ENCODE measurements at places on chromosomes 6 and 20.

DNA sequence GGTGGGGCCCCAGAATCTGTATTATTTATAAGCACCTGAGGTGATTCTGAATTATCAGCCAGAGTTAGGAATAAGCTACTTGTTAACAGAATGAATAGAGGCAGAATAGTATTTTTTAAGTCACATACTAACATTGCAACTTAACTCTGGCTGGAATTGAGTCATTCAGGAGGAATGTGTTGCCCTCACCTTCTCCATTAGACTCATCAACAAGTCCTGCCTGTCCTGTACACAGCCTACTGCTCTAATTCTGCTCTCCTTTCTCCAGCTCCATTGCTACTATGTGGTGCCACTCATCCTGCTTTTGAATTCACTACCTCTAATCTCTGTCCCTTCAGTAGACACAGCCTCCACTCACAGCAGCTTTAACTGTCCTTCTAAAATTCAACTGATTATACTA lies 669.4 kb downstream of the DHX35 start:
- DNase-seq, result no peak

DNA sequence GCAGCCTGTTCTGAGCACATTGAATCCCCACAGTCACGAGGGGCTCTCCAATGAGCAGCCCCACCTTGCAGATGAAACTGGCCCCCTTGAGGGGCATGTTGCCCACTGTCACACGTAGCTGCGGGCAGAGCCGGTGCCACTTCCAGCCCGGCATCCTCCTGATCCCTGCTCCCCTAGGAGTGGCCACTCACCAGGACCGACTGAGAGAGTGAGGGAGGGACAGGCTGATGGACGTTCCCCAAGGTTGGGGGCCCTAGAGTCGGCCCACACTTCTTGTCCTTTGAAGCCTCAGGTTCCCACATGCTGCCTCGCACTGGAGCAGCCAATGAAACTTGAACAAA lies 10.5 kb downstream of the ENTPD6 start:
- no peak for DNase-seq

DNA sequence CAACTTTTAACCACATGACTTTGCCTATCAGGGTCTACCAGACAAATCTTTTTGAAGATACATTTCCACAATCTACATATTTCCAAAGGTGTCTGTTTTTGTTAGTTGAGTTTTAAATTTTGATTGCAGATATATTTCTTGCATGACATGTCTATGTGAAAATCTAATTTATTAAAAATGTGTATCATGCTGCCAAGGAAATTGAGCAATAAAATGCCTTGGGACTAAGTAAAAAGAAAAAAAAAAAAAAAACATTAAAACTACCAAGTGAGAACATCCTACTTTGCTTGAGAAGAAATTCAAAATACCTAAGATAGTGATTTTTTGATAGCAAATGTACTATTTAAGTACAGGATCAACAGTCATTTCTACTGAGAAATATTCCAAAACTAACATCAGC lies 17.7 kb downstream of the SLC17A5 start:
- DNase-seq, result no peak

DNA sequence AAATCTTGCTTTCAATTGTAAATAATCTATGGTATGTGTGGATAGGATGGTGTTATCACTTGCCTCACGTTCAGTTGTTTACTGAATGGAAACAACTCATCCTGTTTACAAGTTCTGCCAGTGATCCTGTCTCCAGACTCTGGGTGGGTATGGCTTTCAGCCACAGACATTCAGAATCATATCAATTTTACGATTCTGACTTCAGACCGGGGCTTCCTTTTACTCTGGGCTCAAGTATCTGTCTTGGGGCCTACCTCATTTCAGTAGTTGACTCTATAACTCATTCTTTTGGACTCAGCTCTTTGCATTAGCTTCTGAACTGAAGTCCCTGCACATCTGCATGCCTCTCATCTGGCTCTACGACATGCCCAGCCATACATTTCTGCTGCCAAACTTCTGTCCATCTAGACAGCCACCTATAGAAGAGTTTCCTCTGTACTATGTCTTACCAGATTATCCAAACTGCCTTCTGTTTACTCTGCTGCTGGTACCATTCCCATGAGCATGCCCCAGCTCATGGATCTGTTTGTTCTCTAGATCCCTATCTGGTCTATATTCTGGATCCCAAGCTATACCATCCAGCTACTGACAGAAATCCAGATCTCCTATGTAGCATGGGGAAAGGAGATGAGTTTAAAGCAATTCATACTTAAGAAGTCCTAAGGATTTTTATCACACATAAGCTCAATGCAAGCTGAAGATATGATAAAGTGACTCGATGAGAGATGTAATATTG lies 34.3 kb downstream of the FYN start:
- DNase-seq, result no peak

DNA sequence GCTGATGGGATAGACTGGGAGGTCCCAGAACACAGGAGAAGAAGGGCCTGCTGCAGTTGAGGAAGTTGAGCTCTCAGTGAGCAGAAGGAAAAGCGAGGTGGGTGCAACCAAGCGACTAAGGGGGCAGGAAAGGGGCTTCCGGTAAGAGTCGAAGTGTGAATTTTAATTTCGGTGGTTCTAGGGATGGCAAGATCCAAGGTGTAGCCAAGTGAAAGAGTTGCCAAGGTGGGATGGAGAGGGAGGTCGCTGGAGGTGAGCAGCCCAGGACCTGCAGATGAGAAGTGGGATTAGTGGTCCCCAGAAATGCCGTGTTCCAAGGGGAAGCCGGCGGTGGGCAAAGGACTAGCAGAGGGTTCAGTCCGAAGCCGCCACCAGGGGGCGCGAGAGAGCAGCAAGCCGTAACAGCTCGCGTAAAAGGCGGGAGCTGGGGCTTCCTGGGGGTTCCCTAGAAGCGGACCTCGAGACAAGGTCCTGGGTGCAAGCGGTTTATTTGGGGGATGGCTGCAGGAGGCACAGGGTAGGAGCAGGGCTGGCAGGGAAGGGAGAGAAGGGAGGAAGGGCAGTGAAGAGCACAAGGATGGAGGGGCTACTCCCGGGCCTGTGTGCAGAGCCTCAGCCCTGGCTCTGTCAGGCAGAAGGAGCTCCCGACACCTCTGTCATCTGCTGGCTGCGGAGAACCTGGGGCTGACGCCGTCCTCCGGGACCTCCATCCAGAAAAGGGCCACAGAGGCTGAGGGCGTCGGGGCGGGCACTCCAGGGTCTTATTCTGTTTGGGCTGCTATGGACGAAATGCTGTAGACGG lies 103.6 kb downstream of the PAX1 start:
- DNase-seq, result peak; percentile 26

- peak; percentile 8 for DNase-seq
Observed at GRCh38 chr20:51886341-51886740, 84.0 kb upstream of the SALL4 start.

- no peak for DNase-seq
Observed at GRCh38 chr20:32634041-32634805, 39.5 kb downstream of the C20orf203 start.

GRCh38 chr20:49674383-49675352 lies 39.0 kb downstream of the B4GALT5 start:
- no peak for DNase-seq

DNA sequence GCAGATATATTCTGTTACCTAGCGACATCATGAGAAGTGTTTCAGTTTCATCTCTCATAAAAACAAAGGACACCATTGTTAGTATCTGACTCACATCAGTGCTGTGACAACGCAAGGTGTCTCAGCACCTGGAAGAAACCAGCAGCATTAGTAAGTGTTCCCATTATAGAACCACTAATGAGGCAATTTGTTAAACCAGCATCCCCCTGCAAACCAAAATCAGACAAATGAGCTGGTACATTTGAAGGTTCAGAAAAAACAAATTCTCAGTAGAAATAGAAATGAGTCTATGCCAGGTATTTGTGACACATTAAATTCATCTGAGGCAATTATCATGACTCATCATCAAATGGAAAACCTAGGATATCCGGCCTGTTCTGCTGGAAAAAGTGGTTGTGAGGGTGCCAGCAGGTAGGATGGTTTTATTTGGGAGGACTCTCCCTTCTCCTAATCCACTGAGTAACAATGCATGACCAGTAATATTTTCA lies 151.7 kb downstream of the TMEM200A start:
- DNase-seq, result no peak
